ENCODE measurements at places on chromosomes 2 and 18.

DNA sequence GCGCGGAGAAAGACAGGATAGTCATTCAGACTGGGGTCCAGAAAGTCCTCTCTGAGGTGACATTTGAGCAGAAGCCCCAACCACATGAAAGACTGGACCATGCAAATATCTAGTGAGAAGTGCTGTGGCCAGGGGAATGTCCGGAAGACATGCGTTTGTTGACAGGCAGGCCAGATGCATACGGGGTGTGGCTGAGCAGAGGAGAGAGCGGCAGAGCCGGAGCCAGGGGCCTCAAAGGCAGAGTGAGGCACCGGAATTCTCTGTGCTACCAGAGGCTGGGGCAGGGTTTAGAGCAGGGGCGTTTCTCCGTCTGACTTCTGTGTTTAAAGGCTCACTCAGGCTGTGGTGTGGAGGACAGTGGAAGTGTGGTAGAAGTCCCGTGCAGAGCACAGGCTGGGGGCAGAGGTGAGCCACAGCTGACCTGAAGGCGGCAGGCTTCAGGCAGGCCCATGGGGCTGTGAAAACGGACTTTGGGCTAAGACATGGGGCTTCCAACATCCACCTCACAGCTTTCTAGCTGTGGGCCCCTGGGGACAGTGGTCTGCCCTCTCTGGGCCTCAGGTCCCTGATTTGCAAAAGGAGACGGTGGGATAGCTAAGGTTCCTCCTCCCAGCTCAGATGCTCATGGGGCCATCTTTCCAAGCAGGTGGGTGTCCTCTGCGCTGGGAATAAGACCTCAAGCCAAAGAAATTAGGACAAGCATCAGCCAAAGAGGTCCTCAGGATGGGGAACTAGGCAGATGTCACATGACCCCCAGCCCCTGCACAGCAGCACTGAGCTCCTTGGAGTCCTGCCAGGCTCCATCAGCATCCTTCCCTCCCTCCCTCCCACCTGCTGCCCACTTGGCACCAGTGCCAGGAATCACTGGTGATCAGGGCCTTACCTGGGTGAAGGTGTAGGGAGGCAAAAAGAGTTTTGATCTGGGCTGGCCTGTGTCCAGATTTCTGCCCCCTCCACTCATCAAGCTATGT is 11.2 kb downstream of the RUFY4 start:
- no peak for DNase-seq

- no peak for DNase-seq
Measured at GRCh38 chr2:189305291-189305943, 125.9 kb upstream of the COL5A2 start.

- DNase-seq: peak; percentile 27
Measured at GRCh38 chr18:63963615-63964256, 6.1 kb upstream of the SERPINB8 start.

- no peak for DNase-seq
Measured at GRCh38 chr18:2855560-2856350, 8.9 kb downstream of the EMILIN2 start.

DNA sequence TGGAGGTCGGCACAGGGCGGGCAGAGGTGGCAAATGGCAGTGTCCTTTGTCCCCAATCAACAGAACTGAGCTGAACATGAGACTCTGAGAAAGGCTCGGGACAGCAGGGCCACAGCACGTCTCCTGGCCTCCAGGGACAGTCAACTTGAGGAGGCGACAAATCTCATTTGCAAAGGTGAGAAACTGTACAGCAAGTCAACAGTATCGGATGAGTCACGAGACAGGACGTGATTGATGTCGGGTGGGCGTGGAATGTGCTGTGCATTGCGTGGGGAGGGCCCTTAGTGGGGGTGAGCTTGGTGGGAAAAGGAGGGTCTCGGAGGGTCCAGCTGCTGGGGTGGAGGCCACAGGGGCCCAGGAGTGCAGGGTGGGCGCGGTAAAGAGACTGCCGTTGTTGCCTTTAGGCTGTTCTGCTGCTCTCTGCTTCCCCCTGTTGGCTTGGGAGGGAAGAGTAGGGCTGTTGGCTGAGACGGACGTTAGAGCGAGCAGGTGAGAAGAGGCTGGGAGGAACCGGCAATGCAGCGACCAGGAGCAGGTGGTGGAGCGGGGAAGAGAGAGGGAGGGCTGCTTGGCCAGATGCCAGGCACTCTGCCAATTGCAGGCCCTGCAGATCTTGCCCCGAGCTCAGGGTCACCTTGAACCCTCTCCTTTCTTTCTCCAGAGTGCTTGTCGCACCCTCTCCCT is 164.3 kb downstream of the BCL2 start:
- peak; percentile 77 for DNase-seq

GRCh38 chr2:148021059-148021861 is at the start of gene MBD5:
TSS of gene MBD5 (plus strand) at chr2:148021091.
- DNase-seq: peak; percentile 45

DNA sequence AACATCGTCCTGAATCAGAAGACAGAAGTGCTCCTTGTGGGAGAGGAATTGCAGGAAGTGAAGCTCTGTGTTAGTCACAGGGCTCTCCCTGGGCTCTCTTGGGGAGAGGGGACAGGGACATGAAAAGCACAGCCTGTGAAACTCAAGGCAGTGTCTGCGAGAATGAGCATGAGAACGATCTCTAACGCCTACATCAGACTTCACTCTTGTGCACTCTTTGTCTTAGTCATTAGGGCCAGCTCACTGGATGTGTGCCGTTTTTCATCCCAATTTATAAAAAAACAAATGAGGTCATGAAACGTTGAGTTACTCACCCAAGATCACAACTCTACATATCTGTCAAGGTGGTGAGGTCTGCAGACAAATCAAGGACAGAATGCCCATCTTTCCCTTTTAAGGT is 27.0 kb upstream of the TWIST2 start:
- DNase-seq: no peak

DNA sequence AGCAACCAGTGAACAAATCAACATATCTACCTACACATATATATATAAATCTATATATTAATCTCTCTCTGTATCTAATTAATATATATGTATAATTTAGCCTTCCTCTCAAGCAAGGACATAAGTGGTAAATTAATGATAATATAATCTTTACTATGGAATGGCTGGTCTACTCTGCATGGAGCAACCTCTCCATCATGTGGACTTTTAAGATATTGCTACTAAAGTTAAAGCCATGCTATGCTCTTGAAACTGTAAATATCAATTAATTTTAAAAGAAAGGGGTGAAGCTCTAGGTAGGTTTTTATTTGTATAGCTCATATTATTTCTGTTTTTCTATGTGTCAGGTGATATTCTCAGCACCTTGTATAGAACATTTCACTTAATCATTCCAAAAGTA is 147.0 kb downstream of the PPP1R1C start:
- no peak for DNase-seq

GRCh38 chr18:36560187-36560586 is 262.7 kb downstream of the FHOD3 start:
- DNase-seq: no peak

GRCh38 chr18:54931152-54931551 is 28.1 kb downstream of the CCDC68 start:
- DNase-seq: no peak

DNA sequence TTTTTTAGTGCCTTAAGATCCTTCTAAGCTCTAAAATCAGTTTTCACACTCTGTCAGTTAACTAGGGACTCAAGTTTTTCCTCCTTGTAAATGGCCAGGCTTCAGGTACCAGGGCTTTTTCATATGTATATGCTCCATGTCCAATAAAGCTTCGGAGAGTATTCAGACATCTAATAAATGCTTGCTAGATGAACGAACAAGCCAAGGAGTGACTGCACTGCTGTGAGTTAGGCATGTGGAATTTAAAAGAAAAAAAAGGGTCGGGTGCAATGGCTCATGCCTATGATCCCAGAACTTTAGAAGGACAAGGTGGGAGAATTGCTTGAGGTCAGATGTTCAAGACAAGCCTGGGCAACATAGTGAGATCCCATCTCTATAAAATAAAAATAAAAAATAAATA is 81.9 kb downstream of the CDH2 start:
- DNase-seq: no peak

DNA sequence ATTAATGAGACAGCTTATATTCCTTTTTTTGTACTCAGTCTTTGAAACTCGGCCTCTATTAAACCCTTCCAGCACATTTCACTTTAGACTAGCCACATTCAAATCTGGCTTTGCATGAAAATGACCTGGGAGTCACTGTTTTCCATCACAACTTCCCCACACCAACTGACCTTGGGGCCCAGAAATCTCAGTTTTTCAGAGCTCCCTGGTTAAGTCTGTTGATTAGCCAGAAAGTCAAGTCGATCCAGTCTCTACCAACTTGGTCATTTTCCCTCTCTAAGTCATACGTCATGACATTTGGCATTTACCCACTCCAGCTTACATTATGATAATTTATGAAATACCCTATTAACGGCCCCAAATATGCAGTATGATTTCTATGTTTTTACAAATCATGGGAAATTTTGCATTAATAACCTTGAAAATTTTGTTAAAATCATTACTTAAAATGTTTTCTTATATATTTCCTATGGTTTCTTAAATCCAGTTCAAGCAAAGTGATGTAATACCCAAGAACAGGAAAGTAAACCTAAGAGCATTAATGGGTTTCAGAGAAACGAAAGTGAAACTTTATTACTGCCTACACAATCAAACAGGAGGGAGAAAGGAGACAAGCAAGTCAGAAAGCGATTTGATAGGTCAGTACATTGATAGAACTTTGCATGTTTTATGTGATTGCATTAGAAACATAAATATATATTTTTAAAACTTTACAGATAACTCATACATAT is 77.1 kb downstream of the SPATS2L start:
- no peak for DNase-seq

DNA sequence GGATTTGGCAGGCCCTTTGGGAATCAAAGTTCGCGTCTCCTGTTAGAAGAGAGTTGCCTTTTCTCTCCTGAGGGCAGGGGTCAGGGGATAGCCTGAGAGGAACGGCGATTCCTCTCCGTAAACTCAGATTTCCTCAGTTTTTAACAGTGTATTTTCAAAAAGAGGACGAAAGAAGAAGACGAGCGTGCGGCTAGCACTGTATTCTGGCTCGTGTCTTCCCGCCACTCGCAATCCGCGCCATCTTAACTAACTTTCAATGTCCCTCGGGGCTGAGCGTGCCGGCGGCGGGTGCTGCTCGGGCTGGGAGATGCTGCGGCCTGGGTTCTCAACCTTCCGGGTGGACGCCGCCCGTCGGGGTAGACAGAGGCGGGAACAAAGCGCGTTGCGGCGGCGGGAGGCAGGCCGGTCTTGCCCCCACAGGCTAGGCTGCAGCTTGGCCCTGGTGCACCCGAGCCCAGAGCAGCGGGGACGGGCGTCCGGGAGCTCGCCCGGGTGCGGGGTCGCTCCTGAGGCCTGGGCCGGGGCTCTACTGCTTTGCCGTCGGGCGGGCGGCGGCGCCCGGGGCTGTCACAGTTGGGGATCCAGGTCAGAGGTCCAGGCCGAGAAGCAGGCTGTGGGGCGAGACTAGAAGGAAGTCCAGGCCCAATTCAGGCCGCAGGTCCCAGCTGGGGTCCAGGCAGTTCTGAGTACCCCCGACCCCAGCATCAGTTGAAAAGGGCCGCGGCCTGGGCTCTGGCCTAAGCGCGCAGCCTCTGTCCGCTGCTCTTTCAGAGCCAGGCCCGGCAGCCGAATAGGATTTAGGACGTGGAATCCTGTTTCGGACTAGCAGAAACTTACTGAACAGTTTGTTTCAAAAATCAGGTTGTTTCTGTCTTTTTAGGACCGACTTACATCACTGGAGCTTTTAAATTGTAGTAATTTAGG is 11.8 kb downstream of the TBR1 start:
- no peak for DNase-seq

DNA sequence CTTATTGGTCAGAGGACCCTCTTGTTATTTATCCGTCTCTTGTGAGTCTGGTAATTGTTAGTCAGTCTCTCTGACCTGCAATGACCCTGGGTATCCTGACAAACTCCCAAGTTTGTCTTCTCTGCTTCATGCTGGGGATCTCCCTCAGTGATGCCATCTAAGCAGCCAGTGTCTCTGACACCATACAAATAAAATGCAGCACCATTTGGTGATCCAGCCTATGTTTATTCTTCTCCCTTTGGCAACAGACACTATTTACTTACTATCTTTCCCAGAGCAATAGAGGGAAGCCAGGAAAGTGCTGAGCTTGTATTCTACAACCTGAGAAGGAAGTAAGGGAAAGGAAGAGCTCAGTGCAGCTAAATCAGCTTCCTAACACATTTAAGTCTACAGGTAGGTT is 15.9 kb downstream of the SERPINE2 start:
- no peak for DNase-seq

- DNase-seq: peak; percentile 21
Measured at GRCh38 chr2:157261199-157261782, 3.8 kb downstream of the GALNT5 start.

GRCh38 chr2:225041851-225042799 is at the start of gene DOCK10:
TSS of gene DOCK10 (minus strand) at chr2:225042468. CDS start at chr2:225042374, 94 bp downstream.
- peak; percentile 69 for DNase-seq

GRCh38 chr2:214837466-214837865 is 28.0 kb upstream of the BARD1 start:
- DNase-seq: no peak

GRCh38 chr18:49788327-49788898 is 24.9 kb downstream of the ACAA2 start:
- no peak for DNase-seq

GRCh38 chr2:8848328-8849100 is 11.1 kb upstream of the KIDINS220 start:
- DNase-seq: no peak

GRCh38 chr2:55357164-55357563 is 62.5 kb downstream of the CCDC88A start:
- DNase-seq: no peak

- DNase-seq: no peak
Measured at GRCh38 chr2:56132138-56132537, 51.7 kb upstream of the CCDC85A start.

DNA sequence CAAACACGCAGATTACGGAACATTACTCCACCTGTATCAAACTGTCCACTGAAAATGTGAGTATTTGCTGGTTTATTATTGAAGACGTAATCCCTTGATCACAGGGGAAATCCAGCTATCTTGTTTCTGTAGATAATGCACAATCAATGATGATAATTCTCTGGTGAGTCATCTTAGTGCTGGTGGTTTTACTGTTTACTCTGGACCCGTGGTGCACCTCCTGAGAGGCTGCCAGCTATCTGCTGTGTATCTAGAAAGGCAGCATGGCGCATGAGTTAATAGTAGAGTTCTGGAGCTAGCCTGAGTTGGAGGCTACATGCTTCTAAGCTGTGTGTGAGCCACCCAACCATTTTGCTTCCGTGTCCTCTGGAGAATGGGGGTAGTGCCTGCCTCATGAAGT is 6.5 kb downstream of the NCAPH start:
- DNase-seq: no peak

- DNase-seq: no peak
Measured at GRCh38 chr2:289362-290089, 1.6 kb upstream of the ALKAL2 start.

- no peak for DNase-seq
Measured at GRCh38 chr2:136219963-136220362, 102.0 kb upstream of the CXCR4 start.
